ENCODE measurements at places on chromosomes 13 and 19.
A peak's percentile ranks its signal among the peaks of the same experiment; 100 is the strongest.

DNA sequence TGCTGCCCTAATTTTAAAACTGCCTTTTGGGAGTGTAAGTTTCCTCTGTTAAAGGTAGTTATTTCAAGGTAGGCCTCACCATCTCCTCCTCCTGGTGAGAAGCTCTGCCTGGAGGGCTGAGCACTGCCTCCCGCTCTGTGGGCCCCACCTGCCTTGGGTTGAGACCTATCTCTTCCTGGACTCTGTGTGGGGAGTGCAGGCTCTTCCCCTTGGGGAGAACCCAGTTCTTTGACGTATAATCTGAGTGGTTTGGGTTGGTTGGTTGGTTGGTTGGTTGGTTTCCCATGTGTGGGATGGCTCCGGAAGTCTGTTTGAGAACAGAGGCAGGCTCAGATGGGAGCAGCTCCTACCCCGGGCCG, 39.1 kb downstream of the ACTN4 start:
- no peak for DNase-seq

DNA sequence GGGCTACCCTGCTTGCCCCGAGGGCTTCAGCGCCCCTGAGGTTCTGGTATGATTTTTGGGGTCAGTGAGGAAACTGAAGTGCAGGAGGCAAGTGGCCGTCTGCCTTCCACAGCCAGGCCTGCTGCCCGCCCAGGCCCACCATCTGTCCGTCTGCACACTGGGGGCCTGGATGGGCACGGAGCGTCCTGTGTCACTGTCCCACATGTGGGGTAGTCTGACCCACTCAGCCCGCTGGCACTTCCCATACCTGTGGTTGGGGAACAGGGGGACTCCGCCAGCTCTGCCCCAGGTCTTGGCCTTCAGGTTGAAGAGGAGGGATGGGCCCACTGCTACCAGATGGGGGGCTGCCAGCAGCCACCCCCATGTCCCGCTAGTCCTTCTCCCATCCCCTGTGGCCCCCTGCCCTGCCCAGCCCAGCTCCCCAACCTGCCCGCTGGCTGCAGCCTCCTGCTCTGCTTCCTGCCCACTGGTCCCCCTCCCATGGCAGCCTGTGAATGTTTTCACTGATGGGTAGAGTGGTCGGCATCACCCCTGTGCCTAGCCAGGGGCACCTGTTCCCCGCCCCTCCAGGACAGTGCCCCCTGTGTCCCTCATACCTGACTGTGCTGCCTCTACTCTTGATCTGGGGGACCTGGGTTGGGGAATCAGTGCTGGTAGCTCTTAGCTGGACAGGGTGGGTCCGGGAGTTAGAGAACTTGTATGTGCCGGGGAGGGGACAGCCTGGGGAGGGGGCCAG, 9.5 kb downstream of the PIAS4 start:
- no peak for DNase-seq

GRCh38 chr13:74555276-74555625, 421.0 kb upstream of the KLF12 start:
- DNase-seq: no peak

- DNase-seq: no peak
These were observed 52.1 kb downstream of the SERP2 start for GRCh38 chr13:44425815-44426078.

DNA sequence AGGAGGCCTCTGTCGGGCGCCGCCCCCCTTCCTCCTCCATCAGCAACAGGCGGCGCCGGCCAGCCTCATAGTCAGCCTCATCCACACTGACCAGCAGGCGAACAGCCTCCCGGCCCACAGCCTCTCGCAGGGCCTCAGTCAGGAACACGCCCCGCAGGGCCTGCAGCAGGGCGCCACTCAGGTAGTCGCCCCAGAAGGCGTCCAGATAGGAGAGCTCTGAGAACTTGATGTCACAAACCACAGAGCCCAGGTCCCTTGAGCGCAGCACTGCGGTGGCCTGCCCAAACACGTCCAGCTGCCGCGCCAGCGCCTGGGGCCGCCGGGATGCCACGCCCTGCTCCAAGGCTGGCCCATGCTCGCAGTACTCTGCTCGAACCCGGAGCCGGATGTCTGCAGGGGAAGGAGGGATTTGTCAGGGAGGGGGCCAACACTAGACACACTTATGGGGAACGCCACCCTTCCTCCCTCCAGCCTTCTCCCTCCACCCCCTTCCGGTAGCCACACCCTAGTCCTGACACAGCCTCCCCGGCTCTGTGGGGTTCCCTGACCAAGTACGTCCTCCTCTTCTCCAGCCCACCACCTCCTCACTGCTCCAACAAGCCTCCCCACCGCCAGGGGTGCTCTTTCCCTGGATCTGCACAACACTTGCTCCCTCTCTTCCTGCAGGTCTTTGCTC, 17.9 kb downstream of the DEDD2 start:
- peak; percentile 74 for DNase-seq

DNA sequence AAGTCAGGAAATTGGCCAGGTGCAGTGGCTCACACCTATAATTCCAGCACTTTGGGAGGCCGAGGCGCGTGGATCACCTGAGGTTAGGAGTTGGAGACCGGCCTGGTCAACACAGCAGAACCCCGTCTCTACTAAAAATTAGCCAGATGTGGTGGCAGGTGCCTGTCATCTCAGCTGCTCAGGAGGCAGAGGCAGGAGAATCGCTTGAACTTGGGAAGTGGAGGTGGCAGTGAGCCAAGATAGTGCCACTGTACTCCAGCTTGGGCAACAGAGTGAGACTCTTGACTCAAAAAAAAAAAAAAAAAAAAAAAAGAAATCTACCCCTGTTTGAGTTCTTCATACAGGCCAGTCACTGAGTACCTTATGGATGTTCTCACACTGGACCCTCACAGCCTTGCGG, 42.0 kb downstream of the SLC15A1 start:
- no peak for DNase-seq

GRCh38 chr19:53771144-53771543, 53.0 kb downstream of the NLRP12 start:
- no peak for DNase-seq
